ENCODE measurements at places on chromosomes 6 and 20.

- DNase-seq = no peak
Observed at GRCh38 chr6:85747093-85747492, 104.4 kb upstream of the SYNCRIP start.

- DNase-seq = no peak
Observed at GRCh38 chr6:100427452-100427851, 37.3 kb downstream of the SIM1 start.

DNA sequence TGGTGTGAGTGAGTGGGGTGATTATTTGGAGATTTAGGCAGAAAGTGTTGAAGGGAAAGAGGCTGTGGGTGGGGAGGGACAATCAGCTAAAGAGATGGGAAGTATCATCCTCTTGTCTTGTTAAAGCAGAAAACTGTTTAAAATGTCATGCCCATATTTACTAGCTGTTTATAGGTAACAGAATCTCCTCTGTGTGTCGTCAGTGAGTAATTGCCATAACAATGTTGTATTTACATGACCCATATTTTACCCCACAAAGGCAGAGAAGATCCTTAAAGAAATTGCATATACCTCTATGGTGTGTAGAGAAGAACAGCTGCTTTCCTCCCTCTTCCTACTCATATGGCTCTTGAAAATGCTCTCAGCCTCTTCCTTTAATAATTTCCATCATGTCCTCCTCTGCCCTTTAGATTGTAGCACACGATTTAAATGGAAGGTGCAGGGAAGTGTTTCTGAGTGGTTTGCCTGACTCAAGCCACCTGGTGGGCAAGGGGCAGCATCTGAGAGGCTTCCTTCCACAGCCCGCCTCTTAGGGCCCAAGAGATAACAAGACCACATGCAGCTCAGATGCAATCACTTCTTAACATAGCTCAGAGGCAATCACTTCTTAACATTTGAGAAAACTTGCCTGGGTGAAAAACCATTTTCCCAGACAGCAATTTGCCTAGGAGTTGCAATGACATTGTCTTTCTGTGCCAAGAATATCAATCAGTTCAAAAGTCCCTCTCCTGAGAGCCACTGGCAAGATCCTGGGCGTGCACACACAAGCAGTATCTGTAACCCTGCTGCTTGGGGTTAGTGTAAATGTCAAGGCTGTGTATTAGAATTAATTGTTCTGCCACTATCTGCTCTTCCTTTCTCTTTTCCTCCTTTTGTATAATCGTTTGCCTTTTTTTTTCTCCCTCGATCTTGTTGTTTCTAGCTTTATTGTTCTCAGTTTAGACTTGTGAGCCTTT, 44.1 kb upstream of the EDN1 start:
- DNase-seq = no peak

- peak; percentile 85 for DNase-seq
Observed at GRCh38 chr20:50572938-50573777, 63.0 kb downstream of the PTPN1 start.

DNA sequence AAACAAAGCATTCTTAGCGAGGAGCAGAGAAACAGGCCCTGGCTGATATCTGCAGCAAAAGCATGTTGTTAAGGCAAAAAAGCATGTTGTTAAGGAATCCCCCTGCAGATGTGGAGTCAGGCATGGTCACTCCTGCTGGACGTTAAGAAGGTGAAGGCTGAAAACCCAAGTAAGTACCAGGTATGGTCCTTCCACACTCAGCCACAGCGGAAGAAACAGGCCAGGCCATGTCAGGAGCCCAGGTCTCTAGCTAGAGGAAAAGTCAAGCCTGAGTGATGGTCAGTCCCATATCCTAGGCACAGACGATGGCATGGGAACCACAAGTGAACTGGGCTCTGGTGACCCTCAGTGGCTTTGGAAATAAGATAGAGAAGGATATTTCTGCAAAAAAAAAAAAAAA, 32.5 kb upstream of the MAS1L start:
- no peak for DNase-seq

GRCh38 chr6:124881898-124882578, 80.2 kb upstream of the RNF217 start:
- DNase-seq = no peak

DNA sequence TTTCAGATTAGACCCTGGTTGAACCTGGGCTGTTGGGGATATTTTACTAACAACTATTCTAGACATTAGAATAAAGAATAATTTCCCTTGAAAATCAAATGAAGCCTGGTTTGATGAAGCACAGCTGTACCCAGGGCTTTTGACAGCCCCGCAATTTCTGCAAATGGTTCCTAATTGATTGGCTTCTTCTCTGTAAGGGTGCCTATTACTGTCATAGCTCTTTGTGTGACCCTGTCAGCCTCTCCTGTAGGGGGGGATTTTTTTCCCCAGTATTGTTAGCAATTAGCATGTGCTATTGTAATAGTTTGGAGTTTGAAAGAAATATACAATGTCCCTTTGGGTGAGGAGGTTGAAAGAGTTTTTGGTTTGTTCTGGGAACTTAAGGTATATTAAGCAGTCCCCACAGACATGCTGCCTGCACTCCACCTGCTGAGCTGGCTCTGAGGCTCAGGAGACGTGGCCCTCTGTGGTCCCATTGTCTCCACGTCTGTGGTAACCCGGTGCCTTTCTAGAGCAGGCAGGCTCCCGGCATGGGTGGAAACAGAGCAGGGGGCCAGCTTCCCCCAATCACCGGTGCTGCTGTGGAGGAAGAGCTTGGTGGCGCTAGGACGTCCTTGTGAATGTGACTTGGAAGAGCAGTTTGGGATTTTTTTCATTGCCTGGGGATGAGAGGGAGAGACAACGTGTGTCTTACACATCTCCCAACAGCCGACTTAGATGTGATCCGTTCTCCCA, 47.3 kb upstream of the CLDN20 start:
- no peak for DNase-seq

DNA sequence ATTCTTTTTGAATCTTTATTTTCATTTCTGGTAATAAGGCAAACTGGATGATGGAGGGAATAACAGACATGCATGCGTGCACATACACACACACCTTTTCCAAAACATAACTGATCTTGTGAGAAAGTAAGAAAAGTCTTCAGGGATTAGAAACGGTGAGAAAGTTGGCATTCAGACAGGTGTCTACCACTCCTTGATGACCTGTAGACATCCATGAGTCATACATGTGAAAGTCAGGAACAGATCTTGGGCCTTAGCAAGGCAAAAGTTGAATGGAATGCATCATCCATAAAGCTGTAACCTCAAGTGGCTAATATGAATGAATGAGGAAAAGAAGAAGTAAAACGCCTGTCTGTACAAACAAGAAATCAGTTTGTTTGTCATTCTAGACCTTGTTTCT, 97.3 kb downstream of the GRIK2 start:
- no peak for DNase-seq

- no peak for DNase-seq
Observed at GRCh38 chr6:91654357-91654756, 1067.5 kb upstream of the MAP3K7 start.

GRCh38 chr6:109342506-109342905, 39.8 kb downstream of the CD164 start:
- DNase-seq = no peak

DNA sequence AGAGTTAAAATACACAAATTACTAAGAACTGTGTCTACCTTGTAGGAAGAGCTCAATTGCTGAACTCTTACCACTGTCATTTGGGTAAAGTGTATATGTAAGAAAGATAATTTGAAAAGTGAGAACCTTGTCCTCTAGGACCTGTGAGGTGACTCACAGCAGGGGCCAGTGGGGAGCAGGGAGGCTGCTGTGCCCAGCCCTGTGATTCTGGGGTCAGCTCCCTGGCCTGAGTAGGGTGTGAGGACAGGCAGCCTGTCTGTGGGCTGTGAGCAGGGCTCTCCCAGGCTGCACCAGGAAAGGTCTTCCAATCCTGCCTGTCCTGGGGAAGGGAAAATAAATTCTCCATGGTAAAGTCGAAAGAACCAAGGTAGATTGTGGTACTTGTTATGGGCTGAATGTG, 27.3 kb upstream of the SIRPG start:
- DNase-seq = no peak

DNA sequence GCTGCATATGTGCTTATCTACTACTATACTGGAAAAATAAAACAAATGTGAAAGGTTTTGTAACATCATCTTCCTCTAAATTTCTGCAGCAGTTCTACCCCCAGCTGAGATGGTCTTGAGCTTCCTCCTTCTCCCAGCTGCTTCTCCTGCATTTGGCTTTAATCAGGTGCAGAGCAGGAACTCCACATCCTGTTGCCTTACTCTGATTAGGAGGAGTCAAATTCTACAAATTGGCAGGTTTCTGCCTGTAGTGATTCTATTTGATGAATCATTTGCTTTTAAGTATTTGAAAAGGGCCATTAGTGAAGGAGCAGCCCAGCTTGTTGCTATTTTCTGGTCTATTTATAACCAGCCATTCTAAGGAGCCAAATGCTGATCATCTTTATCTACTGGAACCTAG, 224.5 kb downstream of the GMDS start:
- peak; percentile 5 for DNase-seq

- no peak for DNase-seq
Observed at GRCh38 chr6:36742146-36742545, 44.5 kb downstream of the RAB44 start.

DNA sequence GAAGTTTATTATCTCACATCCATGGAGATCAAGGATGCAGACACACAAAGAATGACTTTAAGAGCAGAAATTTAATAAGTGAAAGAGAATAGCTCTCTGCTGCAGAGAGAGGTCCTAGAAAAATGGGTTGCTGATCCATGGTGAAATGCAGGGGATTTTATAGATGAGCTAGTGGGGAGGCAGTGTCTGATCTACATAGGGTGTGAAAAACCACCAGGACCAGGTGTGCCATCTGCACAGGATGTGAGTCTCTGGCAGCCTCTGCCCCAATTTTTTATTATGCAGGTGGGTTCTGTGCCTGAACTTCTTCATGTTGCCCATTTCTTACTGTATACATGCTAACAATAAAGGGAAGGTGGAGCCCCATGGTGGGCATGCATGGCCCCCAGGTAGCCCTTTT, 19.9 kb upstream of the NANP start:
- no peak for DNase-seq

DNA sequence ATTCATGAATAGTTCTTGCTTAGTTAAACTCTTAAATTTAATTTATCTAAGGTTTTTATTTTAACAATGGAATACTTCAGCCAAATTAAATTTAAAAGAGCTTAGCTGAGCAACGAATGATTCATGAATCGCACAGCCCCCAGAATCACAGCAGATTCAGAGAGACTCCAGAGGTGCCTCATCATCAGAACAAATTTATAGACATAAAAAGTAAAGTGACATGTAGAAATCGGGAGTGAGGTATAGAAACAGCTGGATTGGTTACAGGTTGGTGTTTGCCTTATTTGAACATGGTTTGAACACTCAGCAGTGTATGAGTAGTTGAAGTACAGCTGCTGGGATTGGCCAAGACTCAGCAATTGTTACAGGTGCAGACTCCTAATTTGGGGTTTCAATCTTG, 132.7 kb upstream of the MAP3K4 start:
- no peak for DNase-seq

DNA sequence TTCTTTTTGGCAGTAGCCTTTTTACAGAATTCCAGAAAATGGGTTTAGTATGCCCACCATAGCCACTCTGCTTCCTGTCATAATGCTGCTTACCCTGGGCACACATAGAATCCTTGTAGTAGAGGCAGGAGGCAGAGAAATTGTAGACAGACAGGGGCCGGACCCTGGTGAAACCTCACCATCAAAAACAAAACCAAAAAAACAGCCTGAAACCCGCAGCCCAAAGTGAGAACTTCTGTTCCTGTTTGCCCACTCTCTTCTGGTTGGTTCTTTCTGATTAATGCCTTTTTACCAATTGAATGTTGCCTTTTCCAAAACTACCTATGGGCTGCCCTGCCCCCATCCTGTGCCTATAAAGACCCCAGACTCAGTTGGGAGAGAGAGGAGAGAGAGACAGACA, 188.2 kb downstream of the CDKAL1 start:
- DNase-seq = no peak

DNA sequence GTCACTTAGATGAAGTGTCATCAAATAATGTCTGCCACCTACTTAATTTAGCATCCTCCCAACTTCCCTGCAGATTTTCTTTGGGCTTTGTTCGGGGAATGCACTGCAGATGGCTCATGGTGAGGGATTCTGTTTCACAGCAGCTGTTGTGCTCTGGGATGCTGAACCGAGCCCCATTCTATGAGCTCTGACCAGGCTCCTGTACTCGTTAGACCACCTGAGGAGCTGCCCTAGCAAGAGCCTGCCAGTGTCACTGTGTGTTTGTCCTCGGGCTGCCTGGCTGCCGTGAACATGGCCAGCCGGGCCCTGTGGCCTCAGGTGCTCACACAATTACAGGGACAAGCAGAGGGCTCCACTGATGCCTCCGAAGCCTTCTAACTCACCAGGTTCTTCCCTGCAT, 238.8 kb upstream of the ECI2 start:
- no peak for DNase-seq

GRCh38 chr6:13703496-13703895, 8.1 kb downstream of the RANBP9 start:
- DNase-seq = no peak

DNA sequence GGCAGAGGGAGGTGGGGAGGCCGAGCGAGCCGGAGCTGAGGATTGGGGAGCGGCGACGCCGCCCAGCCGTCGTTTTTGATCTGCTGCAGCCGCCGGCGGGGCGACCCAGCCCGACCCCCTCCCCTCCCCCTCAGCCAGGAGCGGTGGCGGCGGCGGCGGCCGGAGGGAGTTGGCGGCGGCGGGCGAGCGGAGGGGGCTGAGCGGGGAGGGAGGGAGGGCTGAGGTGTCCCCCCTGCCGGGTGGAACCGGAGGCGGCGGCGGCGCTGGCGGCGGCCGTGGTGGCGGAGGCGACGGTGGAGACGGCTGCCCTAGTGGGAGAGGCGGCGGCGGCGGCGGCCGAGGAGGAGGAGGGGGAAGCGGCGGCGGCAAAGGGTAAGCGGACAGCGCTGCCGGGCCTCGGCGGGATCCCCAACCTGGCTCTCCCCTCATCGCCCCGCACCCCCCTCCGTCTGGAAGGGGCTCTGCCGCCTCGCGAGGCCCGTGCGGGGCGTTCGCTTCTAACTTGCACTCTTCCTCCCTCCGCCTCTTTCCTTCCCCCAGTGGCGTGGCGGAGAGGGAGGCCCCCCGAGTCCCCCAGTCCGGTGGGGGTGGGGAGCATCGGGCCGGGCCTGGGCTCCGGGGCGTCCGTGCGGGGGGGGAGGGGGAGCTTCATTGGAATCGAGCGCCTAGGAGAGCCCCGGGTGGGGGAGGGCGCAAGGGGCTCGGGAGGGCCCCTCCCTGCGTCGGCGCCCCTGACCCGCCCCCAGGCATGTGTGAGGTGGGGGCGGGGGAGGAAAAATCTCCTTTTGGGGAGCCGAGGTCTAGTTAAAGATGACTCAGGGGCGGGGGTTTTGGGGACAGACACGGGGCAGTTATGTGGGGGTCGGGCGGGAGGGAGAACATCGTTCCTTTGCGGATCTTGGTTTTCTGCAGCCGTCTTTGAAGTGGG, at the start of gene TAB2:
TAB2 (plus strand) TSS at position 69 of the 928 bp plus-strand sequence. CDS start 52,286 bp downstream, outside the sequence.
- DNase-seq = no peak

GRCh38 chr20:50413088-50413500, 97.1 kb upstream of the PTPN1 start:
- no peak for DNase-seq

- DNase-seq = no peak
Observed at GRCh38 chr6:168361766-168362165, 42.2 kb upstream of the DACT2 start.

- DNase-seq = no peak
Observed at GRCh38 chr20:1469306-1469905, 2.8 kb upstream of the NSFL1C start.
